ENCODE measurements at places on chromosomes 12 and 14.
A peak's percentile ranks its signal among the peaks of the same experiment; 100 is the strongest.

- no peak for DNase-seq
These were observed 390.0 kb downstream of the AEBP2 start for GRCh38 chr12:19829100-19829853.

DNA sequence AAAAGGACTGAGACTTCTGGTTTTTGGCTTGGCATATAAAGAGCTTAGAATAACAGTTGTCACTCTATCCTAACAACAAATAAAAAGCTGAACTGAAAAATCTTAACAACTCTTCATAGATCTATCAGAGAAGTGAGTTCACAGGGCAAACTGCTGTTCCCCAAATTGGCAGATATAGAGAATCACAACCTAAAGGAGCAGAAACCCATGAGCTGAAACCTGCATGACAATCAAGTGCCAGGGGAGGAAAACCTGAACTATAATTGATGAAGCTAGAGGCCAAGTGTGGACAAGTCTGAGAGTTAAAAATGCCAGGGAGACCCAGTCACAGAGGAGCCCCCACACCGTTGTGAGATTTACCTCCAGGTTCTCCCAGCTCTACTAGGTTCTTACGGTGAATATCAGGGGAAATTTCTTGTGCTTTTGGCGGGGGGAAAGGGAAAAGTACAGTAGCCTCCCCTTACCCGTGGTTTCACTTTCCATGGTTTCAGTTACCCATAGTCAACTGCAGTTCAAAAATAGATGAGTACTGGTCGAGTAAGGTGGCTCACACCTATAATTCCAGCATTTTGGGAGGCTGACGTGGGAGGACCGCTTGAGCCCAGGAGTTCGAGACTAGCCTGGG lies 53.9 kb downstream of the ATF7 start:
- no peak for DNase-seq

DNA sequence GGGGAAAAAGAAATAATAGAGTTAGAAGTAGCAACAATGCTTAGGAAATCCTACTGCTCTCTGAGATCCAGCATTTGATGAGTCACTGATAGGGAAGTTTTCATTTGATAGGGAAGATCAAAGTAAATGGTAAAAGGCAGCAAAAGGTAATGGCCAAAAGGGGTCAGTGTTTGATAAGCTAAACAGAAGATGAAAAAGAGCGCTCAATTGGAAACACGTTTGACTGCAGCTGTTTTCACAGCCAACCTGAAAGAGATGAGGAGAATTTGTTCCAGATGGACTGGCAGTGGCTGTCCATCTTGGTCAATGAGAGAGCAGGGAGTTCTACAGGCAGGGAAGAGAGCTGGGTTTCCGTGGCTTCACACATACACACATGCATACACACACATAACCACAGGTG lies 264.2 kb downstream of the TMEM132C start:
- no peak for DNase-seq

- DNase-seq: no peak
These were observed 588 bp upstream of the GRIN2B start for GRCh38 chr12:13981990-13982389.

DNA sequence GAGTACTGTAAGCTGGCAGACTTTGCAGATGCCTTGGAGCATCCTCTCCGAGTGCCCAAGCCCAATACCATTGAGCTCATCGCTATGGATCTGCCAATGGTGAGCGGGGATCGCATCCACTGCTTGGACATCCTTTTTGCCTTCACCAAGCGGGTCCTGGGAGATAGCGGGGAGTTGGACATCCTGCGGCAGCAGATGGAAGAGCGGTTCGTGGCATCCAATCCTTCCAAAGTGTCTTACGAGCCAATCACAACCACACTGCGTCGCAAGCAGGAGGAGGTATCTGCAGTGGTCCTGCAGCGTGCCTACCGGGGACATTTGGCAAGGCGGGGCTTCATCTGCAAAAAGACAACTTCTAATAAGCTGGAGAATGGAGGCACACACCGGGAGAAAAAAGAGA lies 41.6 kb downstream of the FIGNL2 start:
- no peak for DNase-seq

DNA sequence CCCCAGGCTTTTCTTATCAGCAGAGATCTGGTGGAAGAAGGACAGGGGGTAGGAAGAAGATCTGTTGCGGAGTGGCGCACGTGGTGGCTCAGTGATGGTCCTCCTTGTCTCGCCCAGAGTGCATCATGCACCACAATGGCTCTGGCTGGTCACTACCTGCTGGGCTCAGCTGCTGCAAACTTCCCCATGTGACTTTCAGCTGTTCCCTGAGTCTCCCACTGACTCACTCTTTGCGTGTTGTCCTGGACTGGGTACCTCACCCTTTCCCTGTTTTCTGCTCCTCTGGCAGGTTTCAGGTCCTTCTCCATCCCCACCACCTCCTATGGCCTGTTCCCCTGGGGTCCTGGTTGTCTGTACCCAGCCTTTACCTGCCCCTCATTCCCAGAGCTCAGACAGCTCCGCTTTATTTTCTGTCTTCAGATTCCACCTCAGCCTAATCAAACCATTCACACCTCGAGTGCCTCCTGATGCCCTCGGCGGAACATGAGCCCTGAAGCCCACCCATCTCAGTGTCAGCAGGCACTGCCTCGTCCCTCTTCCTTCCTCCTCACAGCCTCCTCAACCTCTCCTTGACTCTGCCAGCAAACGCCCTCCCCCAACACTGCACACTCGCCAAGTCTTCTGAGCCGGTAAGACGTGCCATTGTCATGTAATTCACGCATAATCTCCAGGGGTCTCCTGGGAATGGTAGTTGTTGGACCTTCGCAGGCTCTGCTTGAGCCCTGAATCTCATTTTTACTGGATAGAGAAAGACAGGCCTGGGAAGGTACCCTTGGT lies 1.8 kb downstream of the C1R start:
- no peak for DNase-seq

GRCh38 chr14:57493467-57494181 lies at the start of gene CCDC198:
Gene CCDC198, minus strand, starts transcription at chr14:57493857. Its CDS starts 142 bp downstream, at chr14:57493715.
- no peak for DNase-seq

DNA sequence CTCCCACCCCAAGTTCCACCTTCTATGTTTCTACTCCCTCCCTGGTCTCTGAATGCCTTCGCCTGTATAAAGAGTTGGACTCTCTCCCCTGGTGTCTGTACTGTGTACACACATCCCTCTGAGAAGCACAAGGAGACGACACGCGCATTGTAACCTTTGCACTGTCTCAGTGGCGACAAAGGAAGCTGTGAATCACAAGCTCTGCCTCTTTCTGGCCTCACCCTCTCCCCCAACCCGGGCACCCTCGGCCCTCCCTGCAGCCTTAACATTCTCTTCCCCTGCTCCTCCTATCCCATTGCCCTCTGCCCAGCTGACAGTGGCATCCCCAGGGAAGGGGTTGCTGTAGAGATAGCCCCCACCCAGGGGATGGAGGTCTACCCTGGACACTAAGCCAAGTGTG lies 2.5 kb upstream of the SMARCD1 start:
- DNase-seq: peak; percentile 71

DNA sequence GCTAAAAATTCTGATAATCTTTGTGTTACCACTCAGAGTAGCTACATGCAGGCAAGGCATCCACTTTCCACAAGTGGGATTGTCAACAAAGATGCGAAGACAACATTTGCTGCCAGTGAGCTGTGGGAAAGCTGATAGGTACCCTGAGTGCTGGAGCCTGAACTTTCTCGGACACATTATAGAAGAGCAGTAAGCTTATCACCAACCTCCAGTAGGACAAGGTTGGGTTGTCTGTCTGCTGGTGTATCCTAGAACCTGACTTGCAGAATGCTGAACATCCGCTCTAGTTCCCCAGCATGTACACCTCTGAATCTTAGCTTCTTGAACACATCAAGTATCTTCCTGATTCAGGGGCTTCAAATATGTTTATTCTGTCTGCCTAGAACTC lies 103.8 kb upstream of the PPM1H start:
- DNase-seq: no peak

DNA sequence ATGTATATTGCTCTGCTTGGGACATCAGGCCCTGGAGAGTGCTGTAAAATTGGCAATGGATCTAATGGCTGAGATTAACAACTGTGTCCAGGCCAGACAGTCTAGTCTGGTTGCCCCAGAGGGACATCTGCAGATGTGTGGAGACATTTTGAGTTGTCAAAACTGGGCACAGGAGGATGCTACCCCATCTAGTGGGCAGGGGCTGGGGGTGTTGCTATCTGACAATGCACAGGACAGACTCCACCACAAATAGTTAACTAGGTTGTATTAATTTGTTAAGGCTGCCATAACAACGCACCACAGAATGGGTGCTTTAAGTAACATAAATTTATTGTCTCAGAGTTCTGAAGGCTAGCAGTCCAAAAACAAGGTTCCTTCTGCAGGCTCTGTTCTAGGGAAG lies 302.5 kb upstream of the AMIGO2 start:
- no peak for DNase-seq

- no peak for DNase-seq
These were observed 34.5 kb downstream of the SCARB1 start for GRCh38 chr12:124829008-124829707.

DNA sequence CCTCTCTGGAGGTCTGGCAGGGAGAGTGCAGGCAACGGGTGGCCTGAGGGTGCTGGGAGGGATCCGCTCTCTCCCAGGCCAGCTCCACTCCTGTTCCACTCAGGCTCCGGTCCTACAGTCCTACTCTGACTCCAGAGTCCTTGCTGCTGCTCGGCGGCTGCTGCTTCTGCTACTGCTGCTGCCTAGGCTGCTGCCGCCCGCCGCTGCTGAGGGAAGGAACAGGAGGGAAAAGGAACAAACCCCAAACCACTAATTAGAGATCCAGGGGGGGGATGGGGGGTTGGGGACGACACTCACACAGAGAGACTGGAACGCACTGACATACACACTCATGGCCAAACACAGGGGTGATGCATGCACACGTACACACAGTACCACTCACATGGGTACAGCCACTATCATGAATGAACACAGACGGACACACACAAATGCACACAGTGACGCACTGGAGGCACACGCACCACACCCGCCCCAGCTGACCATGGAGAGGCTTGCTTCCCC lies at the start of gene SP7:
TSS of gene SP7 (minus strand) at position 174 of the 501 bp plus-strand sequence. CDS start 708 bp downstream, outside the sequence.
- DNase-seq: no peak

DNA sequence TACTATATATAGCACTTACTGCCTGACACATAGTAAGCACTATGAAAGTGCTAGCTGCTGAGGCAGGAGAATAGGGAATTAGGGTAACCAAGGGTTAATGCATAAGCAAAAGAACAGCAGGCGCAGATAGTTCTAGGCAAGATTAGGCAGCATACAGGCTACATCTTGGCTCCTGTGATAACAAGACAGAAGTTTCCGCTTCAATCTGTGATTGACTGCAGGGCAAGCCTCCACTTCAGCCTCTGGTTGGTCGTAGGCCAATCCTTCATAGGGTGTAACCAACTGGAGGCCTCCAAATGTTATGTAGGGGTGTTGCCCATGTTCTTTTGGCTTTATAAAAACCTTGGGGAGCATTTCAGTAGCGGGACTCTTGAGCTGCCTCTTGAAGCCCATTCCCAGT lies 46.9 kb downstream of the KLHL28 start:
- no peak for DNase-seq

- DNase-seq: peak; percentile 58
These were observed 1.0 kb downstream of the INSM2 start for GRCh38 chr14:35534873-35535482.

DNA sequence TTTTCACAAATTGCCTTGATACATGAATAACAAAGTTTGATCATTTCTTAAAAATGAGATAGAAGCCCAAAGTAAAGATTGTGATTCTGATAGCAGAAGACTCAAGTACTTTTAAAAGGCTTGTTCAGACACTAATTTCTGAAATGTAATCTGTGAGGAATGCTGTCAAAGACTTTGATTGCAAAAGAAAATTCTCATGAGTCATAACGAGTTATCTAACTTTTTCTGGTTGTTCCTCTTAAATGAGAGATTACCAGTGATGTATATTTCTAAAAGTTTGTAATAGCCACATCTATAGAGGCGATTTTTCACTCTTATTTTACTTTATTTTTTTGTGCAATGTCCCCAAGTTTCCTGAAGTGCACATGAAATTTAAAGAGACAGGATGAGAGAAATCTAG lies 7.0 kb downstream of the PYGL start:
- DNase-seq: no peak

DNA sequence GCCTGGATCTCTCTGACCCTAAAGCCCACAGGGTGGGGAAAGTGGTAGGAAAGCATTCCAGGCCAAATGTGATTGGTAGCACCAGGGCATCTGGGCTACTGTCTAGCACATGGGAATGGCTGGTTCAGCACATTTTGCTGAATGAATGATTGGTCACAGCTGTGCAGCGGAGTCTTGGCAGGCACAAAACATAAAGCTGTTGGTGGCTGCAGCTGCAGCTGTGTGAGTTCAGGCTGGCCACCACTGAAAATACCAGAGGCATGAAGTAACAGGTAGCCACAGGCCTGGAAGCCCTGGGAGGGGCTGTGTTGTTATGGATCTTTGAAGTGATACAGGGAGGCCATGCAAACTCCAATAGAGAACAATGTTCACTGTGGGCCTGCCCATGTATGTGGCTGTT lies 72.7 kb downstream of the MYRFL start:
- no peak for DNase-seq

GRCh38 chr12:48980389-48980952 lies 2.3 kb downstream of the WNT1 start:
- DNase-seq: peak; percentile 69

- DNase-seq: no peak
These were observed 336.4 kb downstream of the PCNX1 start for GRCh38 chr14:71243697-71244096.

- DNase-seq: no peak
These were observed 214.2 kb upstream of the KRR1 start for GRCh38 chr12:75725521-75726111.

GRCh38 chr12:40646911-40647310 lies 45.3 kb upstream of the CNTN1 start:
- no peak for DNase-seq

DNA sequence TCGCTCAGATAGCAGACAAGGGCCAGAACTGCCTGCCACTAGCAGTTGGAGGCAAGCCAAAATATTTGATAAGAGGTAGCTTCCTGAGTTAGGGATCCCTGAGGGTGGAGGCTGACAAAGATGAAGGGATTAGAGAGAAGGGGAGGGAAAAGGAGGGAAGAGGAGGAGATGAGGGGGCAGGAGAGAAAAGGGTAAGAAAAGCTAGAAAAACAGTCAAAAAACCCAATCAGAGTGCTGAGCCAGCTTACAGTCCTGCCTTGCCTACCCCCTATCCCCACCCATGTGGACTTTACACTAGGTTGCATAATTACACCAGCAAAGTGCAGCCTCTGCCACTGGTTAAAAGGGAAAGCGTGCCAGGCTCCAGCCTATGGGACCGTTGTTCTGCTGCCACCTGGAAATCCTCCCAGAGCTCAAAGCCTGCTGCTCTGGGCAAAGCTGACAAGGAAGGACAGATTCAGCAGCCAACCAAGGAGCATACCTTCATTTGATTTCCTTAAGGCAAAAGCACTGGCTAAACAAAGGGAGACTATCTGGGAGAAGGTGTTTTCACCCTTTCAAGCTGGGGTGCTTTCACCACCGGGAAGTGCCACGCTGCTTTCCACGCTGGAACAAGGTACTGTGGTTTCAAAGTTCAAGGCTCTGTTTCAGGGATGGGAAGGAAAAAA lies 3.8 kb upstream of the NUMB start:
- DNase-seq: peak; percentile 89

DNA sequence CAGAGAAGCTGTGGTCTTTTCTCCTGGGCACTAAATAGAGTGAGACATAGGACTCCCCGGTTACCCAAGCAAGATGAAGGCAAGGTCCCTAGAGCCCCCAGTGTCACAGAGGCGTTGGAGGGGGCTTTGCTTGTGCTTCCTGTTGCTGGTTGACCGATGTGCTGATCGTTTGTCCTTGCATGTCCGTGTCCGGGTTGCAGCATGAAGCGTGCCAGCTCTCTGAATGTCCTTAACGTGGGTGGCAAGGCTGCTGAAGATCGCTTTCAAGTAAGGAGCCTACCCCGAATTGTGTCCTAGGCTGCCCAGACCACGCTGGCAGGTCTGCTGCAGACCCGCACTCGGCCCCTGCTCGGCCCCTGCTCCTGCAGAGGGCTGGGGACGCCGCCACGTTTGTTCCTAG lies 23.1 kb downstream of the XRCC3 start:
- no peak for DNase-seq

Data from mucosa of descending colon (tissue), 3 donors.